ENCODE measurements at places on chromosomes 5 and 9.

- H3K27me3 ChIP-seq, result peaks cover 29% of the 10 kb centered on the region
- H3K4me3 ChIP-seq, result no peak overlapping the region
- no peak overlapping the region for H3K27ac ChIP-seq
- DNase-seq, result no peak
- no peaks in the 10 kb centered on the region for H3K36me3 ChIP-seq
- H3K4me1 ChIP-seq, result peaks cover 19% of the 10 kb centered on the region
Observed at GRCh38 chr9:132588098-132588497, 5.7 kb downstream of the BARHL1 start.

DNA sequence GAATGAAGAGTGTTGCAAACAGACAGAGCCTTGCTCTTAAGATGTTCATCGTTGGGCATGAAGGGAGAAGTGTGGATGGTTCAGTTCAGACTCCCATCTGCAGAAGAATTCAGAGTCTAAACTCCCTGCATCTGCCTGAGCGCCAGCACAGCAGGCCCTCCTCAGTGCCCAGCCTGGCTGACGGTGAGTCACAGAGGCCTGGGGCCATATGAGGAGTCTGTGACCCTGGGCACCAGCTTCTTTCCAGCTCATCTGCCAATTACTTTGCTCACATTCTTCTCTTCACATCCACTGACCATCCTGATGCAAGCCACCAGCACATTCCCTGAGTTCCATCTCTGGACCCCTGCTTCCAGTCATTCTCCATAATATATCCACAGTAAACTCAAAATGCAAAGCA is 401.1 kb upstream of the TRPC7 start:
- H3K27me3 ChIP-seq, result peaks cover 5% of the 10 kb centered on the region
- H3K4me3 ChIP-seq, result no peak overlapping the region
- no peak for DNase-seq
- H3K27ac ChIP-seq, result no peak overlapping the region
- H3K4me1 ChIP-seq, result no peaks in the 10 kb centered on the region
- H3K36me3 ChIP-seq, result no peaks in the 10 kb centered on the region

- H3K36me3 ChIP-seq, result no peaks in the 10 kb centered on the region
- DNase-seq, result no peak
- H3K27me3 ChIP-seq, result no peaks in the 10 kb centered on the region
- no peak overlapping the region for H3K4me3 ChIP-seq
- H3K27ac ChIP-seq, result no peak overlapping the region
Observed at GRCh38 chr9:88685966-88686365, 151.0 kb downstream of the NXNL2 start.

DNA sequence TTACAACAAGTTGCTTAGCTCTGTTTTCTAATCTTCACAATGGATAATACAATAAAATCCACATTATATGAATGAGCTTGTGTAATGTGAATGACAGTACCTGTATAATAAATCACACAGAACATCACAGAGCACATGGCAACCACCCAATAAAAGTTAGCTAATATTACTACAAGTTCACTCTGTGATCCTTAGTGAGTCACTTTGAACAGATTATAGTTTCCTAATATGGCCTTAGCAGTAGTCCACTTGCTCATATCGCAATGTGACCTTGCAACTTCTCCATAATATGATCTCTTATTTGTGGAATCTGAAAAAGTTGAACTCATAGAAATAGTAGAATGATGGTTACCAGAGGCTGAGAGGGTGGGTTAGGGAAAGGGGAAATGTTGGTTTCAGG is 361.3 kb downstream of the PTPRD start:
- no peaks in the 10 kb centered on the region for H3K27me3 ChIP-seq
- H3K4me3 ChIP-seq, result no peak overlapping the region
- DNase-seq, result no peak
- no peaks in the 10 kb centered on the region for H3K36me3 ChIP-seq

GRCh38 chr5:69308046-69308553 is 24.5 kb downstream of the CCDC125 start:
- H3K4me3 ChIP-seq, result no peak overlapping the region
- H3K4me1 ChIP-seq, result no peaks in the 10 kb centered on the region
- no peak for DNase-seq
- H3K27ac ChIP-seq, result no peak overlapping the region
- no peaks in the 10 kb centered on the region for H3K27me3 ChIP-seq

- peak overlapping the region; percentile 86 for H3K4me3 ChIP-seq
- no peak overlapping the region for H3K27ac ChIP-seq
- no peak for DNase-seq
- no peaks in the 10 kb centered on the region for H3K36me3 ChIP-seq
- peaks cover 3% of the 10 kb centered on the region for H3K4me1 ChIP-seq
Observed at GRCh38 chr5:76716456-76717157, 681 bp downstream of the F2R start.

- DNase-seq, result no peak
- H3K27me3 ChIP-seq, result no peaks in the 10 kb centered on the region
- no peak overlapping the region for H3K4me3 ChIP-seq
- H3K27ac ChIP-seq, result no peak overlapping the region
- H3K36me3 ChIP-seq, result no peaks in the 10 kb centered on the region
Observed at GRCh38 chr5:96637196-96637595, 25.0 kb upstream of the CAST start.

DNA sequence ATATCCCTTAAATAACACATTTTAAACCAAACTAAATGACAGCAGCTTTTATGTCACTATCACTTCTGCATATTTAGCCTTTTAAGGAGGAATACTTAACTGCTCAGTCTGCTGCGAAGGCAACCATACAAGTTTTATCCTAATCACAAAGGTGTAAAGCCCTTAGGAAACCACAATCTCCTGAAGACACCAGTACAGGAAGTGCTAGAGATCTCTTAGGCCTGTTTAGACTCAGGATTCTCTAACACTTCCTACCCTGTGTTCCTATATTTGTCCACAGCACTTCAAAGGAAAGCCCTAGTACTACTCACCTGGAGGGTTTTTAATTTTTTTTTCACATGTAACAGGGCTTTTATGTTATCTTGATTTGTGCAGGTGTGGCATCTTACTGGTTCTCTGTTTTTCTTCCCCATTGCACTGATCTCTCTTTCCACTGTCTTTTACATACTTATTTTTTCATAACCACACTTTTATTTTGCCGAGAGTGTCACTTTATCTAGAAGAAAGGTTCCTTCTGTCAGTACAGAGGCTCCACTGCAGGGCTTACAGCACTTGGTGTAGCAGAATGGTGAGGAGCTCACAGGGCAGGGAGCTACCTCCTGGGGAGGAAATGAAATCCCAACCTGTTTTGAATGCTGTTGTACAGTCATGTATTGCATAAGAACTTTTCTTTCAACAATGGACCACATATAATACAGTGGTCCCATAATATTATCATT is 1060.6 kb upstream of the ACO1 start:
- peaks cover 20% of the 10 kb centered on the region for H3K4me1 ChIP-seq
- peak overlapping the region; percentile 55 for H3K27ac ChIP-seq
- no peaks in the 10 kb centered on the region for H3K36me3 ChIP-seq
- H3K4me3 ChIP-seq, result no peak overlapping the region
- no peak for DNase-seq

GRCh38 chr5:116009806-116010205 is 22.5 kb upstream of the ARL14EPL start:
- H3K27me3 ChIP-seq, result no peaks in the 10 kb centered on the region
- DNase-seq, result no peak
- no peak overlapping the region for H3K27ac ChIP-seq
- no peaks in the 10 kb centered on the region for H3K36me3 ChIP-seq
- H3K4me1 ChIP-seq, result no peaks in the 10 kb centered on the region
- H3K4me3 ChIP-seq, result no peak overlapping the region

DNA sequence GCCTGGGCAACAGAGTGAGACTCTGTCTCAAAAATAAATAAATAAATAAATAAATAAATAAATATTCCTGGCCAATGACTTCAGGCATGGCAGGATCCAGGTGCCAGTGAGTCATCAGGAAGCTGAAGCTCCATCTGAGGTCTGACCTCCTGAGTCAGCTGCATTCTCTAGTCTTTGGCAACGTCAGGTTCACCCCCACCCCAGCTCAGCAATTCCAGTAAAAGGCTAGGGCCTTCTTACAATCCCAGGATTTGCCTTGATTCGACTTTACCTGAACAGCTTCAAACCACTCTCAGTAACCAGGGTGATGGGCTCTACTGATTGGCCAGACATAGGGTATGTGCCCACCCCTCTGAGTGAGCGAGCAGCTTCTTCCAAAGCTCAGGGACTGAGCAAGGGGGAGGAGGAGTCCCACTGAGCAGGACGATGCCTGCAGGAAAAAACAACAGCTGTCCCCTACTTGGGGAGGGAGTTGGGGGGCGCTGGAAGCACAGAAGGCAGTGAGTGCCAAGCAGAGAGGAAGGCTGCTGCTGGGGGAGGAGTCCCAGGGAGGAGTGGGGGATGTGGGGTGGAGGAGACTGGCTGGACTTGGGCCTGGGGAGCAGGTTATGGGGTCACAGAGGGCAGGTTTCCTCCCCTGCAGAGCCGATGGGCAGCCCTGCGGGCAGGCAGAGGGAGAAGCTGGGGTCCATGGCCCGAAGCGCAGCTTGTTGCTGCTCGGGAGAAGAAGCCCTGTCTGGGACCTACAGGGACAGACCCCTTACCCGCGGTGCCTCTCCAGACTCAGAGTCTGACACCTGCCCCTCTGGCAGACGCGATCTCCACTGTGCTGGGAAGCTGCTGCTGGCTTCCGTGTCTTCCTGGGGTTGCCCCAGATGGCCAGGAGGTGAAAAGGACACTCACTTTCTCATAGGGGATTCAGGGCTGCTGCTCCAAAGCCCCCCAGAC is 25.9 kb upstream of the UNC5A start:
- H3K4me3 ChIP-seq, result no peak overlapping the region
- H3K27ac ChIP-seq, result no peak overlapping the region
- DNase-seq, result no peak
- H3K36me3 ChIP-seq, result no peaks in the 10 kb centered on the region
- H3K4me1 ChIP-seq, result no peaks in the 10 kb centered on the region

Measured in T-cell (primary cell).